ENCODE measurements at places on chromosomes 1 and 21.

DNA sequence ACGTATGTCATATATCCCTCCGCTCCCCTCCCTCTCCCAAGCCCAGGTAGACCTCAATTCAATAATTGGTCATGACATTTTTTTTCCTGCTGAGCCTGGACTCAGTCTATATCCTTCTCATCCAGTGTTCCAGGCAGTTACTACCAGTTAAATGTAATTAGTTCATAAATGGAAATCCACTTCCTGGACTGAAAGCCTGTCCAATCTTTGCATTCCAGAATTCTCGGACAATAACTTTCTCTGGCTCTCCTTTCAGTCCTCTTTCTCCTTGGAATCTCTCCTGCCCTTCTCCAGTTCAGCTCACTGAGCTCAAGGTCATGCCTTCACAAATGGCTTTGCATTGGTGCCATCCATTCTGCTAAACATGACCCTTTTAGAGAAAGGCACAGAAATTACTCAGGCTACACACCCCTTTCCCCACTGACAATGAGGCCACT lies 34.8 kb downstream of the VWA5B1 start:
- DNase-seq = no peak

DNA sequence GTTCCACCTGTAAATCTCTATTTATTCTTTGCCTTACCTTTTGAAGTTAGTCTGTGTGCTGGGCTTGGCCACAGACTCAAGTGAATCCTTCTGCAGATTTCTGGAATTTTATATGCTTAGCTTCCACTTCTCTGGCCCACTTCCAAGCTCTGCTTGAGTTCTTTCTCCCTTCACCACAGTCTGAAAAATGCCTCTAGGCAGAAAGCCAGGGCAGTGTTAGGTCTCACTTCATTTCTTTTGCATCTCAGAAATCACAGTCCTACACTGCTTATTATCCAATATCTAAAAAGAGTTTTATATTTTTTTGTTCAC lies 48.9 kb downstream of the INKA2 start:
- DNase-seq = no peak

GRCh38 chr1:111795401-111795800 lies 39.7 kb downstream of the DDX20 start:
- no peak for DNase-seq

- DNase-seq = no peak
These were observed 36.3 kb upstream of the RWDD3 start for GRCh38 chr1:95197616-95198252.

DNA sequence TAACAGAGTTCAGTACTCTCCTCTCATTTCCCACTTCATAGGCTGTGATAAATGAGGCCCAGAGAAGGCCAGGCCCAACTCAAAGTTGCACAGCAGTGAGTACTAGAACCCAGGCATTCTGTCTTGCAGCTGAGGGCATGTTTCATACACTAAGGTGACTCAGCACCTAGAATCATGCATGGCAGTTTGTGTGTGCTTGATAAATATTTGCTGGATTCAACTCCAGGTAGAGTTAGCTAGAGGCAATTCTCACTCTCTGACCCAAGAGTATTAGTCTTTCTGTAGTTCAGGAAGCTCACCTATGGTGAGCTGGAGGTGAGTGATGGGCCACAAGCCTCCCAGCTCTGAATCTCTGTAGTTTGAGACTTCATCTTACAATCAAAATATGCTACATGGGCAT lies 10.7 kb downstream of the NKAIN1 start:
- no peak for DNase-seq

Measured in activated CD8-positive, alpha-beta T cell treated with anti-CD3 and anti-CD28 coated beads, Interleukin-2, amount 10 ng/mL, durations not matched to agents 7 days and 5 days (primary cell).